NCI-H2081 treated with DMSO at 0.1 percent for 48 hours (cell line): ENCODE measurements at places on chromosomes 4 and X.
A peak's percentile ranks its signal among the peaks of the same experiment; 100 is the strongest.

DNA sequence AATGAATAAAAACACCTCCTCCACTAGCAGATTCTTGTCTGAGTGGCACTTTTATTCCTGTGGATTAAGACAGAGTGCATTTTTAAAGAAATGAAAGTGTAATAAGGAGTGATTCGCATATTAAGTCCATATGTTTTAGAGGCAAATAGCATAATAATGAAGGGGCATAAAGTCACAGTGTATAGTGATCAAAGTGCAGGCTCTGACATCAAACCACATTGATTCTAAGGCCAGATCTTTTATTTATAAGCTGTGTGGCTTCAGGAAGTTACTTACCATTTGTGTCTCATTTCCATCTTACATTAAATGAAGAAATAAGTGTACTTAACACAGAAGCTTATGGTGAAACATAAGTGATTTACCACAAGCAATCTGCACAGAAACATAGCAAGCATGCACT is 332.8 kb downstream of the GASK1B start:
- DNase-seq = no peak

DNA sequence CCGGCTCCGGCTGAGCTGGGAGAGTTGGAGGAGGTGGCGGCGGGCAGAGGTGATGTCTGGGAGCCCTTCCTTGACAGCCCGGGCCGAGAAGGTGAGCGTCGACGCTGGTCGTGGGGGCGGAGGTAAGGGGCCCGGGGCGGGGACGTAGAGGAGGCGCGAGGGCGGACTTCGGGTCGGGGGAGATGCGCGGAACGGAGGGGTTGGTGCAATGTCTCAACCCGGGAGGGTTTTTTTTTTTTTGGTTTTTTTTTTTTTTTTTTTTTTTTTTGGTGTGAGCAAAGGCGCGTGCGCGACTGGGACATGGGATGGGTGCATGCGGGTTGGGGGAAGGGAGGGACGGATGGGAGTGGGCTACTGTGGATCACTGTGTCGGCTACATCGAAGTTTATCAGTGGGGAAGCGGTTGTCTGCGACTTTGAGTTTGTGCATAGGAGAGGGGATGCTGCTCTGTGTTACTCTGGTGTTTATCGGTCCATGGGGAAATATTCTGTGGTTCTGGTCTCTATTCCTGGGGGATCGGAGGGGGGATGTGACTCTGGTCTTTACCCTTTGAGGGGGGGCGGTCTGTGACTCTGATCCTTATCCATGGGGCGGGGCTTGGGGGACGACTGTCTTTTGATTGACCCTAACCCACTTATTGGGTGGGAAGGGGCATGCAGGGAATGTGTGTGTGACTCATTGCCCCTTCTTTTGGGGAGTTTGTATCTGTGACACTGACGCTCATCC is 537 bp downstream of the RBM10 start:
- no peak for DNase-seq

- DNase-seq = no peak
Measured at GRCh38 chrX:150879855-150880807, 18.3 kb downstream of the CD99L2 start.

- DNase-seq = no peak
Measured at GRCh38 chrX:120468479-120468824, 644 bp downstream of the LAMP2 start.

- DNase-seq = no peak
Measured at GRCh38 chr4:118338981-118339765, 13.6 kb downstream of the PRSS12 start.

DNA sequence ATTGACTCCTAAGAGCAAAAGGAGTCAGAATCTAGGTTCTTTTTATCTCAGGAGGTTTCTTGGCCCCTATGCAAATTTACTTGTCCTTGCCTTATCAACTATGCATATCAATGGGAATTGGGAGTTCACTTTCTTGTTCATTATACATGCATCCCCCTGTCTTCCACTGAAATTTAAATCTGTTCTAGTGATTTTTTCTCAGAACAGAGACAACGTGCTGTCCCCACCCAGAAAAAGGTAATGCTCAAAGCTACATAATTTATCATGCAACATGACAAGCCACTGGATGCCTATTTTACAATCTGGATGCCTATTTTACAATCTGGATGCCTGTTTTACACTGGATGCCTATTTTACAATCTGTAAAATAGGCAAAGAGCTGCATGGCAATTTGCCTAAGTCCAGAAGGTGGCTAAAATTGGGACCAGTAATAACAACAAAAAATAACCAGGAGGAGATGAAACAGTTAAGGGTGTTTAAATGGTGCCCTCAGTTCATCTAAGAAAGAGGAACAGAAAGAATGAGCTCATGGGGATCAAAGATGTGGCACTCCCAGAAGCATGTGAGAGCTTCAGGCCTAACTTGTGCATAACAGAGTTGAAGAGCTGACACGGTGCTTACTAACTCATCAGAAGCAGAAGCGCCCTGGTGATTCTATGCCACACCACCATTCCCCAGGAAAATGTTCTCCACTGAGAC is 537.8 kb upstream of the BOD1L1 start:
- DNase-seq = no peak

GRCh38 chr4:187166886-187167512 is 443.3 kb upstream of the FAT1 start:
- no peak for DNase-seq

DNA sequence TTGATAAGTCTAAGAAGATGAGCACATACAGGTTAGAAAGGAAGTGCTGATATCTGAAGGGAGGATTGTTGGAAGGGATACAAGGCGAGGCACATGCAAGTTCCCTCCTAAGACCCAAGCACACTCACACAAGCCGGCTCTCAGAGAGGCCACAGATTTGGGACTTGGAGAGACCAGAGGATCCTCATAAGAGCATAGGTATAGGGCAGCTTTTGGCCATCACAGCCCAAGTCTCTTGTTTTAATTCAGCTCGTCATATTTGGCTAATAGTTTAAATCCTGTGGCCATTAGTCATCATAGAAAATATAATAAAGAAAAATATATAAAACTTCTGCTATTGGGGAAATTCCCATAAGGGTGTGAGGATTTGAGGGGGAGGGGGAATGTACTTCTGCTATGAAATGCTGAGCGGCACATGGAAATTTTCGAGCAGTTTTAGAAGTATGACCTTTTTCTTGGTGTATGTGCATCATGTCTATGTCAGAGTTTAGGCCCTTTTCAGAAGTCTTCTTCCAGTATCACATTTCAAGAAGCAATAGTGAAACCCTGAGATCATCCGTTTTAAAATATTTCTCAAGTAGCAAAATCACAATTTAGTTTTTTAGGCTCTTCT is 97.7 kb downstream of the NFKB1 start:
- no peak for DNase-seq

DNA sequence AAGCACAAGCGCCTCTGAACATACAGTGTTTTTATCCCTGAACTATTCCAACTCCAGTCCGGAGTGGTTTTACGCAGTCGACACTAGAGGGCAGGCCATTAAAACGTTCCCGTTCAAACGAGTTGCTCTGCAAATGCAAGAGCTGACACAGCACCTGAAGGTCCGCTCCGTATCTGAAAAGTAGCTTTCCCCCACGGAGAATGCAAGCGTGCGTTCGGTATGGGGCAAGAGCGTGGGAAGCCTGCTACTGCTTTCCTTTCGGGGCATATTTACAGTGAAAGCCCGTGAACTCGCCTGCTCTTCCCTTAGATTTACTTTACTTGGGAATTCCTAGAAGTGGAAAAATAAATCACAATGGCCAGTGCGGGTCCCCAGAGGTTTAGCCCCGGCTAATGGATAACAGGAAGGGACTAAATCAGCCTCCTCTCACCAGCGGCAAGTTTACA is 190.8 kb downstream of the TSPAN5 start:
- DNase-seq = no peak

- no peak for DNase-seq
Measured at GRCh38 chr4:185470501-185471195, 885 bp downstream of the CCDC110 start.

DNA sequence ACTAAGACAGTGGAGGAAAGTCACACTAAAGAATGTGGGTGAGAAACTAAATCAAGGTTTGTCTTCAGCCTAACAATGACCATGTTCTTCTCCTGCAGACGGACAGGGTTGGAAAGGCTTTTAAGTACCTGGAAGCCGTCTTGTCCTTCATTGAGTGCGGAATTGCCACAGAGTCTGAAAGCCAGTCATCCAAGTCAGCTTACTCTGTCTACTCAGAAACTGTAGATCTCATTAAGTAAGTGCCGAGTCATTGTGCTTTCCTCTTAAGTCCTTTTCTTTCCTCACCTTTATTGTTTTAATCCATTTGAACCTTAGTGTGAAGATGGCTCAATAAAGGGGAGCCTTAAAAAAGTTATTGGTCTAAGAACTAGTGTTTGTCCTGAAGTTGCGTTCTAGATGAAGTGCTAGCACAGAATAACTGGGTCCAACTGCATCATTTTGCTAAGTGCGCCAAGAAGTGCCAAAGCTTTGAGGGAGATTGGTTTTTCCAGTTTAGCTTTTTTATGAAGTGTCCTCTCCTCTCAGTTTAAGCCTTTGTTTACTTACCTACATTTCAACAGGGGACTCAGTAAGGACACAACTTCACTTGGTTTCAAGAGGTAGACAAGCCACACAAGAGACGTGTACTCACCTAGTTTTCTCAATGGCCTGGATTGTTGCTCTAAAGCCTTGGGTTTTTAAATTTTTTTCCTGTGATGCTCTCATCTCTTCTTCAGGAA is 89.3 kb downstream of the KLHL8 start:
- DNase-seq = no peak

DNA sequence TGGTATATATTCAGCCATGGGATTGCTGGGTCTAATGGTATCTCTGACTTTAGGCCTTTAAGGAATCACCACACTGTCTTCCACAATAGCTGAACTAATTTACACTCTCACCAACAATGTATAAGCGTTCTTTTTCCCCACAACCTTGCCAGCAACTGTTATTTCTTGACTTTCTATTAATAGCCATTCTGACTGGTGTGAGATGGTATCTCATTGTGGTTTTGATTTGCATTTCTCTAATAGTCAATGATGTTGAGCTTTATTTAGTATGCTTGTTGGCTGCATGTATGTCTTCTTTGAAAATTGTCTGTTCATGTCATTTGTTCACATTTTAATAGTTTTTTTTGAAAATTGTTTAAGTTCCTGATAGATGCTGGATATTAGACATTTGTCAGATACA is 235.2 kb downstream of the HEPH start:
- no peak for DNase-seq

DNA sequence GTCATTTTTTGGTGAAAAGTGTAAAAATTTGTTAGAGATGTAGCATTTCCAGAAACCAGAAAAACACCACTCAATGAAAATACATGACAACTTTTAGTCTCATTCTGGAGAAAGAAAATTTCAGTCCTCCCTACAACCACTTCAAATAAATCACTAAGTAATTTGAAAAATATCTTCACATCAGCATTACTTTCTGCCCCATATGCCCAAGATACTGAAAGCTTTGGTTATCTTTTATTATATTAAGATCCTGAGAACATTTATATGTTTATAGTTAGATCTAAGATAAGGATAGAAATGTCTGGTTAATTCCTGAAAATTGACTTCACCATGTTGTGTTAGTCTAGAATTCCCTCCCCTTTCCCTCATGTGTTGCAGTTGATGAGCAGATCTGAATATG is 119.0 kb downstream of the ADGRL3 start:
- DNase-seq = no peak

DNA sequence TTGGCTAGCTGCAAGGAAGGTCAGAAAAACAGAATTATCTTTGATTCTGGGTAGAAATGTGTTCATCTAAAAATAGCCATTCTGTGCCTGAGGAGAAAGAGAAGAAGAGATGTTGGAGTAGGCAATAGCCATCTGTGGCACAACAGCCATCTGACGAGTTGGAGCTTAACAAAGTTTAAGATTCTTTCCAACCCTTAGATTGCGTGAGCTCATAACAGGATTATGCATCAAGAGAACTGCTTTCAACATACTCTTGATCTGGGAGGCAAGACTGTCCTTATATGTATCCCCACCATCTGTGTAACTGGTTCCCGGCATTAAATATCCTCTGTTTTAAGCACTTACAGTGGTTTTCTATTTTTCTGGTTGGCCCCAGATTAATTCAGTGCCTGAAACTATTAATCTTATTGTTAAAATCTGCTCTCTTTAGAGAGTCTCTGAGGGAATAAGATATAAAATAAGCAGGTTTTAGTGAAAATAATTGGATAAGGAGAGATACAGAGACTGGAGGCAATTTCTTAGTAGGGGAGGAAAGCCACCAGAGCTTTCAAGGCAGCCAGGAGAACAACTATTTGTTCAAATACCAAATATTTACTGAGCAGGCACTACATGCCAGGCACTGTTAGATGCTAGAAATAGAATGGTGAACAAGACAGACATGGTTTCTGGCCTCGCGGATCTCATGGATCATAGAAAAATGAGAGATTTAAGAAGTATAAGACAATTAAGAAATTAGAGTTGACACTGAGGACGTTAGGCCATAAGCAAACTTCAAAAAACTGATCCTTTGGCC is 398.0 kb downstream of the SMARCA1 start:
- DNase-seq = no peak

- DNase-seq = peak; percentile 11
Measured at GRCh38 chrX:120769576-120770341, 105.9 kb downstream of the CT47B1 start.

GRCh38 chrX:149799095-149799714 is 17.5 kb downstream of the MAGEA9 start:
- DNase-seq = no peak

DNA sequence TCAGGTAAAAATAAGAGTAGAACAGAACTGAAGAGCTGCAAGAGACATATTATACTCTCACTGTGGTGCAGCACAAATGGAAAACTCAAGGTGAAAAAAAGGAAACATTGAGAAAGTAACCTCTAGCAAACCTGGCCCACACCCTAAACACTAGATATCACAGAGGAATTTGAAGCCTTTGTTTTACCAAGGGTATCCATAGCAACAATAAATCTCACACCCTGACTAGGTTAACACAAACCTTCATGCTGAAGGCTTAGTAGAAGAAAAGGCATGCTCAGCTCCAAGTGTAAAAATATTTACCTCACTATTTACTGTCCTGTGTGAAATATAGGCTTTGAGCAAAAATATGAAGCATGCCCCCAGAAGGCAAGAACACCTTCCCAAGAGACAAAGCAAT is 61.9 kb upstream of the TAB3 start:
- no peak for DNase-seq
